ENCODE measurements at places on chromosomes 16 and 17.
A peak's percentile ranks its signal among the peaks of the same experiment; 100 is the strongest.

DNA sequence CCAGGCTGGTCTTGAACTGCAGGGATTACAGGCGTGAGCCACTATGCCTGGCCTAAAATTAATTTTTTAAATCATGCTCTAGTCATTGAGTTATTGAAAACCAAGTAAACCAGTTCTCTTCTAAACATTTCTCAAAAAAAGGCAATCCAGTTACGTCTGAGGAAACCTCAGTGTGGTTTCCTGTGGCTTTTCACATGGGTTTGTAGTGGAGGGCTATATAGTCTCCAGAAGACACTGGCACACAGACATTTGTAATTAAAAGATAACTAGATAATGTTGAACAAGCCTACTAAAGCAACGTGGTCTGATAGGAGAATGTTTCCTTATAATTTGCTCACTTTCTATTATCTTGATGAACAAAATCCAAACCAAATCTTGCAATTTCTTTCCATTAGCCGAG is 5.2 kb upstream of the TOB1 start:
- no peak for DNase-seq

GRCh38 chr17:69450918-69451317 is 36.4 kb downstream of the MAP2K6 start:
- no peak for DNase-seq

- DNase-seq = peak; percentile 94
Measured at GRCh38 chr16:27374804-27375425, 27.1 kb upstream of the IL21R start.

DNA sequence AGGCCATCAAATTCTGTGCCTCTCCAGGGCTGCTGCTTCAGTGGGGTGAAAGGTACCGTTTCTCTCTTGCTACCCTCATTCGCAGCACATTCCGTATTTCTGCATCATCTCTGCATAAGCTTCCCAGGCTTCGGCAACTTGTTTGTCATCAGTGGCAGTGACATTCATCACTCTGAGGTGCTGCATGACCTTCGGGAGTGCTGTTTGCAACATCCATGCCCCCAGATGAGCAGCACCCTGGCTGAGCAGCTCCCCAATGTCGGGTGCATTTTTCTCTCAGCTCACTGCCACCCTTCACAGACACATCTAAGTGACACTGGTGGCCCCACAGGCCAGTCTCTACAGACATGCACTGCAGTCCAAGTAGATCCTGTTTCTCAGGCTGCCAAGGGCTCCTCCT is 3.8 kb downstream of the CREBBP start:
- no peak for DNase-seq

DNA sequence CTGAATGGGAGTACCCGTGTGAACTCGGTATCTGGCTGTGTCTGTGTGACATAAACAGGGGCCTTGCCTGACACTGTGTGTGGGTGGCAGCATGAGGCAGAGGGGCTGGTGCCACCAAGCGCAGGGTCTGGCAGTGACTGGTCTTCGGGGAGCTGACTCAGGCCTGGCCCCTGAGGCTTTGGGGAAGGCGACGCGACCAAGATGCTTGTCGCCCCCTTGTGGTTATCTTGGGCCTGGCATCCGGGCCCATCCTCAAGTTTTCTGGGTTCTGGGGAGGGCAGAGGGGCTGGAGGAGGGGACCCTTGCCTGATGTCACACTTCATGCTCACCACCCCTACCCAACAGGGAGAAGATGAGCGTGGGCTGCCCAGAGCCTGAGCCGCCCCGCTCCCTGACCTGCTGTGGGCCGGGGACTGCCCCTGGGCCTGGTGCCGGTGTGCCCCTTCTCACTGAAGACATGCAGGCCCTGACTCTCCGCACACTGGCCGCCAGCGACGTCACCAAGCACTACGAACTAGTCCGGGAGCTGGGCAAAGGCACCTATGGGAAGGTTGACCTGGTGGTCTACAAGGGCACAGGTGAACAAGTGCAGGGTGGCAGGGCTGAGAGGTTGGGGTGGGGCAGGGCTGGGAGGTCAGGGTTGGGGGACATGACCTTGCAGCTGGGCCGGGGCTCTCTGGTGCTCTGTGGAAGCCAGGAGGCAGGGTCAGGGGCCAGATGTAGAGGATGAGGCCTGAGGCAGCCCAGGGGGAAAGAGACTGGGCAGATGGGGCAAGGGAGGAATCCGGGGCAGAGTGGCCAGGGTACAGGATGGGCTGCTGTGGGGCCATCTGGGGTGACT is 24.9 kb downstream of the SBK1 start:
- DNase-seq = no peak

DNA sequence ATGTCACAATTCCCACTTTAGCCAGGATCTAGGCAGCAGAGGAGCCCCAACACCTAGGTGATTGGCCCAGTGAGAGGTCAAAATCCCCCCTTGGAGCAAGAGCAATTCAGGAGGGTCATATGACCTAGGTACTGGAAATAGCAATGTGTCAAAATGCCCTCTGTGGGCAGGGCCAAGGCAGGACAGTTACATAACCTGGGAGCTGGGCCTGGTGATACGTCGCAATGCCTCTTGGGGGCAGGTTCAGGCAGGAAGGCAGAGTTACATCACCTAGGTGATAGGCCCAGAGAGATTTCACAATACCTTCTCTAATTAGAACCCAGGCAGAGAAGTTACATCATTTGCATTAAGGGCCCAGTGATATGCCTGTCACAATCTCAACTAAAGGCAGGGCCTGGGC is 1906.3 kb downstream of the TP53TG3F start:
- no peak for DNase-seq

DNA sequence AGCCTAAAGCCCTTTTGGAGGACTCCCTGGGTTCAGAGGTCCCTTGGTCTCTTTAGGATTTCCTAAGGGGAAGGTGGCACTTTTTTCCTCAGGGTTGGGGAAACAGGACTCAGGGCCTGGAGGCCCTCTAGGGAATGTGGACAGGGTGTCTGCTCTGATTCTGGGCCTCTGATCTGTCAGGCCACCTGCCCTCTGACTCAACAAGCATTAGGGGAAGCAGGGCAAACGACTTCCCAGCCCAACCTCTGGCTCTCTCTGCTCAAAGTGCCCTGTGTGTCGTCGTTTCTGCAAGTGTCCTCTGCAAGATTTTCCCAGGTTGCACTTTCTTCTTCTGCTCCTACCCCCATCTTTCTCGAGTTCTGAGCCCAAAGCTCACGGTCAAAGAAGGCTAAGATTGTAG is 6.6 kb upstream of the IGFBP4 start:
- no peak for DNase-seq

DNA sequence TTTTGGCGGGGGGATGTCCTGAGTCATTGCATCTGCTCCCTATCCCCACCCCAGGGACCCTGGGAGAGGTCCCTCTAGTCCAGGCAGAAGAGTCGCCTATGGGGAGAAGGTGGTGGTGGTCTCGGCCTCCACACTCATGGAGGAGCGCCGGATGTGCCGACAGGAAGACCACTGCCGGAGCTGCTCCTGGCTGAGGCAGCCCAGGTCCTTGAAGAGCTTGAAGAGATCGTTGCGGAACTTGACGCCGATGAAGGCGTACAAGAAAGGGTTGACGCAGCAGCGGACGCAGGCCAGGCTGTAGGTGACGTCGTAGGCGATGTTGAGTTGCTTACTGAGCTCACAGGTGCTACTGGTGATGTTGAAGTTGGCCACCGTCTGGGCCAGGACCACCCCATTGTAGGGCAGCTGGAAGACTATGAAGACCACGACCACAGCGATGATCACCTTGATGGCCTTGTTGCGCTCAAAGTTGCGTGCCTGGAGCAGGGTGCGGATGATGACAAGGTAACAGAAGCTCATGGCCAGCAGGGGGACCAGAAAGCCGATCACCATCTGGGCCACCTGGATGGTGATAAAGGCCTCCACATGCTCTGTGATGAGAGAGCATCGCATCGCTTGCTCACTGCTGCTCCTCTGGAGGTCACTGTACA is 10.5 kb downstream of the CCR7 start:
- no peak for DNase-seq

GRCh38 chr16:89015271-89015859 is 38.4 kb upstream of the CBFA2T3 start:
- DNase-seq = no peak

- DNase-seq = peak; percentile 47
Measured at GRCh38 chr16:12679660-12680272, 123.9 kb downstream of the CPPED1 start.

- DNase-seq = no peak
Measured at GRCh38 chr17:3678095-3678820, 9.6 kb downstream of the EMC6 start.

DNA sequence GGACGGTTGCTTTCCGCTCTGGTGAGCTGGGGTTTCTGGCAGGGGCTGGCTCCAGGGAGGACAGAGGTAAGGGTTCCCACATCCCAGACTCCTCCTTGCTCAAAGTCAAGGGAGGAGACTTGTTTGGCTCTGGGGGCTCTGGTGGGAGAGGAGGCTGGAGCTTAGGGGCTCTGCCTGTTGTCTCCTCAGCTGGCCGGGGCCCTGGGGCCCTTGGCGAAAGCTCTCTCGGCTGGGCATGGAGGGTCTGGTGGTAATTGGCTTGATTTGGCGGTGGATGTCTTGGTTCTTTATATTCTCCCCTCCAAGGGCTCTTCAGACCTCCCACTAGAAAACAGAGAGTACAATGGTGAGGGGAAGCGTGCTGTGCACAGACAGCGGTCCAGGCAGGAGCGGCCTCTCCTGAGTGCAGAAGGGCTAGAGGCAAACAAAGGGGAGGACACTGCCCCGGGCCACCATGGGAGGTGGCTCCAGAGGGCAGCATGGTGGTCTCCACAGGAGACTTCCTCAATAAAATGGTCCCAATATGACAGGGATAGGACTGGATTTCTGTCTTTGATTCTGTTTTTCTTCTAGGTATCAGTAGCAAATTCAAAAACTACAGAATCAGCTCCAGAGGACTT is 5.7 kb upstream of the SPATA32 start:
- DNase-seq = no peak

DNA sequence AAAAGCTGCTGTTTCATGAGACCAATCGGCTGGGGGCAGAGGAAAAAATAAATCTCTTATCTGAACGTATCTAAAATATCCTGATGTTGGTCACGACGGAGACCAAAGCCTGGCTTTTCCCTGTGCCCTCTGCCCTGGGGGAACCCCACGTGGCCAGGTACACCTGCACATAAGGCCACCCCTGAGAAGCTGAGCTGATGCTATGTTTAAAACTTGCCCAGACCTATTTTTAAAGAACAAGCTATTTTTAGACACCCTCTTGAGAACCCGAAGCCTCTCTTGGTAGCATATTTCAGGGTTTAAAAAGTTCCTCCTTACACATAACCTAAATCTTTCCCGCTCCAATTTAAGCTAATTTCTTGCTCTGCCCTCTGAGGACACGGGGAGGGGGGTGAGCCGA is 210.4 kb downstream of the GSG1L start:
- no peak for DNase-seq

DNA sequence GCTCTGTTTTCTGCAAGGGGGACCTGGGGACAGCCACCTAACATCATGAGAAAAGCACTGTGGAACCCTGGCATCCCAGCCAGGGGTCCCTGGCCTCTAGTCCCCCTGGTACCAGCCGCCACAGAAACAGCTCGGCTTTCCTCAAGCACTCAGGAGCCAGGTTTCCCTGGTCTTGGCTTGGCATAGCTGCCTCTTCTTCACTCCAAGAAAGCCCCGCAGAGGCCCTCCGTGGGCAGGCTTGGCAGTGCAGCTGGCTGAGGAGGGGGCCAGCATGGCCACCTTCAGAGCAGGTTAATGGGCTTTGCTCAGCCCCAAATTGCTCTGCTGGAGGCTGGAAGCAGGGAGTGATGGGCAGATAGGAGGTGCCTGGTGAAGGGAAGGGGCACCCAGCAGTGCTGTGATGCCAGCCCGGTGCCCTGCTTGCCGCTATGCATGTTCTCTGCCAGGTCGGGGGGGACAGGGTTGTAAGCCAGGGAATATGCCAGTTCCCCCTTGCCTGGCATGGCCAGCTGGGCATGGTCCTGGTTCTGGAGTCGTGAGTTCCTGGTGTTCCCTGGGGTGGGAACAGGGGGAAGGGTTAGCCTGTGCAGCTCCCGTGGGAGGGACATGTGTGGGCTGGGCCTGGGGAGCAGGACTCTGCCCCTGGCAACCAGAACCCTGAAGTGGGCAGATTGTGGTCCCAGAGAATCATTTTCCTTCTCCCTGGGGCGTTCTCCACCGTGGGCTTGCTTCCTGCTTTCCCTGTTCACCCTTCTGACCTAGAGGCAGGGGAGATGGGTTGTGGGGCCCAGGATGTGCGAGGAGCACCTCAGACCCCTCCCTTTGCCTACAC is 3.2 kb downstream of the ANKRD13B start:
- DNase-seq = no peak

- DNase-seq = no peak
Measured at GRCh38 chr16:66223176-66223780, 143.2 kb upstream of the CDH5 start.

DNA sequence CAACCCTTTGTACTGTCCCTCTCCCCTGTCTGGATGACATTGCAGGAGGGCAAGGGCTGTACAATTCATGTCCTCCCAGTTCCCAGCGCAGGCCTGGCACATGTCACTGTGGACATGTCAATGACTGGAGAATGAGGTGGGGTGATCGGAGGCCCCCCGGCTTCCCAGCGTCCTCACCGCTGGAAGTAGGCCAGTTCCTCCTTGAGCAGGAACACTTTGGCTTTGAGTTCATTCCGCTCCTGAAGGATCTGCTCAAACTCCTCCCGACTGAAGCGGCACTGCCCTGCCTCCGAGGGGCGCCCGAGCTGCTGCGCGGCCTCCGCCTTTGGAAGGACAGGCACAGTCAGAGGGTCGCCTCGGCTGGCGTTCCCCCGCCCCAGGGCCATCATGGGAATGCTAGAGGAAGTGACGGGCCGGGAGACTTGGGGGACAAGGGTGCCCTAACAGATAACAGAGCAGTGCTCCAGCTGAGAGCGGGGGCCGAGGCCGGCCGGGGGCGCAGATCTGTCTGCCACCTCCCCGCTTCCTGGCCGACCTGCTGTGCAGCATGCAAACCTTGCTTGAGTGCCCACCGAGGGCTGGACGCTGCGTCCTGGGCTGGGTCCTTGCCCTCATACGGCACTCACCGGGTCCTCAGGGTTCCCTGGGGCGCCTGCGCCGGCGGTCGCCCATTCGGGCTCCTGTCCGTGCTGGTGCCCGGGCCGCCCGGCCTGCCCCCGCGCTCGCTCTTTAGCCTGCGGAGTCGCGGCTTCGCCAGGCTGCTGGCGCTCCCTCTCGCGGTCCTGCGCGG is 1.3 kb downstream of the RILP start:
- peak; percentile 39 for DNase-seq

- DNase-seq = no peak
Measured at GRCh38 chr17:63774969-63775265, 947 bp downstream of the DDX42 start.

- no peak for DNase-seq
Measured at GRCh38 chr16:56998861-56999260, 9.5 kb downstream of the NLRC5 start.

- DNase-seq = no peak
Measured at GRCh38 chr17:13635951-13636350, 34.2 kb upstream of the HS3ST3A1 start.

- no peak for DNase-seq
Measured at GRCh38 chr16:86608301-86608747, 30.0 kb downstream of the FOXL1 start.

GRCh38 chr17:64080174-64080618 is 49.7 kb downstream of the ERN1 start:
- no peak for DNase-seq

DNA sequence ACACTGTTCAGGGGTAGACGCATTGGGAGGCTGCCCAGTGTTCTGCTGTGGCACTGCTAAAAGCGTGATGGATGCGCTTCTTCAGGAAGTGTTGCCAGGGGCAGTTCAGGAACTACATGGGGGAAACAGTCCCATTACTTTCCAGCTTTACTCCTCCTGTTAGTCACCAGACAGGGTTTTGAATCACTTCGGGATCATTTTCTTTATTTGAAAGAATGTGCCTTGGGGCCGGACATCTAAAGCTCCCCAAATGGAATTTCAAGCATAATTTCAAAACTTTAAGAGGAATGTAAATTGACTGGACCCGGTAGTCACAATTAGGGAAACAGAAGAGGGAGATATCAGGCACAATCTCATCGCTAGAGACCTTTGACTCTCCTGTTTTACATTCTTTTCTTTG is 1.3 kb upstream of the KRTAP2-1 start:
- no peak for DNase-seq

All from NT2/D1 (cell line).